ENCODE measurements at places on chromosomes 16 and 17. TPM values are rescaled to one million over a fixed set of nuclear protein-coding genes. Genes with fewer than 3 reads are reported as not detected.
A peak's percentile ranks its signal among the peaks of the same experiment; 100 is the strongest.

- peak; percentile 7 for DNase-seq
Observed at GRCh38 chr16:69890114-69890891, 60.8 kb upstream of the CLEC18A start.

- peak; percentile 40 for DNase-seq
Observed at GRCh38 chr17:59534583-59534982, 30.8 kb upstream of the DHX40 start.

GRCh38 chr17:57324631-57325030 lies 68.3 kb downstream of the MSI2 start:
- no peak for DNase-seq

DNA sequence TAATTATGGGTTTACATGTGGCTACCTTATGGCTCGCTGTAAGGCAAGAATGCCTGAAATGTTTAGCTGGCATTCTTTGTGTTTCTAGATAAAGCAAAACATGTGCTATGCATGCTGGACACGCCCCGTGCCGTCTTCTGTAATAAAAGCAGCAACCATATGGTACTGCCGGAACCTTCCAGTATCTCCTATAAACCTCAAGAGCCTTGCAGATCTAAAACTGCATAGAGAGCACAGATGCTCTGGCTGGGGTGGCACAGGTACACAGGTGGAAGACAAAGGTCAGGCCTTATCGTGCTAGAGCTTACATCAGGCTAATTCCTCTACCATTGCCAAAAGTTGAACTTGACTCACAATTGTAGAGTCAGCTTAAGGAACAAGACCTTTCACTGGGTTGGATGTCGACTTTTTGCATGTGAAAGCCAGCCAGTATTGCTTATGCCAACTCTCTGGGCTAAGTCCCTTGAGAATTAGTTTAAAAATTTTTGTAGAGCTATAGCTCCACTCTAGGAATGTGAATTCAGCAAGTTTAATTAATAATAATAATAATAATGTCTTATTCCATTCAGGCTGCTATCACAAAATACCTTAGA lies 187.4 kb upstream of the CACNG5 start:
- DNase-seq, result no peak

- DNase-seq, result no peak
Observed at GRCh38 chr17:18158022-18158600, 25.5 kb upstream of the ALKBH5 start.

- no peak for DNase-seq
Observed at GRCh38 chr17:44282264-44282663, 14.3 kb upstream of the SLC4A1 start.

GRCh38 chr16:2486645-2487516 lies 12.0 kb downstream of the TBC1D24 start:
- DNase-seq, result no peak

Gene MLYCD
- total RNA-seq, result 1.2 TPM

GRCh38 chr16:53168744-53169143 lies 114.0 kb downstream of the CHD9 start:
- no peak for DNase-seq

Gene FOXN1
- not detected for total RNA-seq

Data from M059J (cell line).